ENCODE measurements at places on chromosomes 13 and 19.

DNA sequence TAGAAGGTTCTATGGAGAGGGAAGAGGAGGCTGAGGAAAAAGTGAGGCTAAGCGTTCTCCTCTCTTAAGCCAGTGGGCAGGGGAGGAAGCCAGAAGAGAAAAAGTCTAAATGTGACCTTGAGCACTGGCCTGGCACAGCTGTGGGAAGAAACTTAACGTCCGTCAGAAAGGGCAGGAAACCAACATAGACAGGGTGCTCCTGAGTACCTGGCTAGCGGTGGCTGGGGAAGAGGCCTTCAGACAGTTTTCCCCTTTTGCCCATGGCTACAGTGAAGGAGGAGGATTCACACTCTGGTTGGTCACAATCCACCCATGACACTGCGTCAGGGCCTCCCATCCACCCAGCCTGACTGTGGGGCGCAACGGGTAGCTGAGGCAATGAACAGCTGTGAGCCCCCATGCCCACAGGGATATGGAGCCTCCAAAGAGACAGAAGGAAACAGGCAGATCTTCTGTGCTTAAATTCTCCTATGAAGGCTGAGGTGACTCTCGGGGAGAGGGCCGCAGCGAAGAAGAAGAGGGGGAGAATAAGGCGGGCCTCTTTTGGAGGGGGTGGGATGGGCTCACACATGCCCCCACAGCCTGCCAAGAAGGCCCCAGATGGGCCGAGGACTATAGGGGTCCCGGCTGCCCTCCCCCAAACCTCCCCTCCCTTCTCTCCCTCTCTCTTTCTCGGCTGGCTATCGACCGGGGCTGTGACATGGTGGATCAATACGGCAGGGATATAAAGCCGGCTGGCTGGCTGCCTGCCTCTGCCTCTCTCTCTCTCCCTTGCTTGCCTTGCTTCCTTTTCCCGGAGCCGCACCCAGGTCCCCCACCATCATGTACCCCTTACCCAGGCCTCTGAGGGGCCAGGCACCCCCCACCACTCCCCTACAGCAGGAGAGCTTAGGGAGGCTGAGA lies 19.8 kb upstream of the POU2F2 start:
- DNase-seq, result no peak

GRCh38 chr13:94617389-94618000 lies 15.8 kb downstream of the GPR180 start:
- DNase-seq, result no peak

- DNase-seq, result no peak
These were observed 14.4 kb upstream of the ANKRD10 start for GRCh38 chr13:110929104-110929777.

- DNase-seq, result no peak
These were observed 34.9 kb upstream of the TPP2 start for GRCh38 chr13:102561933-102562332.

DNA sequence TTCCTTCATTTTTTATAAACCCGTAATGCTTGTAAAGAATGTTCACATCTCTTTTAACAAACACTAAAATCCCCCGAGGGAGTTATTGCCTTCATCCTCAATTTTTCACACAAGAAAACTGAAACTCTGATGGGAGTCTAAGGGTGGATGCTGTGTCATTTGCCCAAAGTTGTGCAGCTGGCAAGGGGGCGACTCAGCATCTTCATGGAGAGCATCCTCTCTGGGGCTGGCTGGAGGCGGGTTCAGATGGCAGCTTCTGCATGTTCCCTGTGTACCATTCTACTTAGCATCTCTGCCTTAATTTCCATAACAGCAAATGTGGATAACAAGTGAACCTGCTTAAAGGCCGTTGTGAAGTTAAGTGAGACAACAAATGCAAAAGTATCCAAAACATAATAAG lies 256.4 kb downstream of the IRS2 start:
- no peak for DNase-seq

DNA sequence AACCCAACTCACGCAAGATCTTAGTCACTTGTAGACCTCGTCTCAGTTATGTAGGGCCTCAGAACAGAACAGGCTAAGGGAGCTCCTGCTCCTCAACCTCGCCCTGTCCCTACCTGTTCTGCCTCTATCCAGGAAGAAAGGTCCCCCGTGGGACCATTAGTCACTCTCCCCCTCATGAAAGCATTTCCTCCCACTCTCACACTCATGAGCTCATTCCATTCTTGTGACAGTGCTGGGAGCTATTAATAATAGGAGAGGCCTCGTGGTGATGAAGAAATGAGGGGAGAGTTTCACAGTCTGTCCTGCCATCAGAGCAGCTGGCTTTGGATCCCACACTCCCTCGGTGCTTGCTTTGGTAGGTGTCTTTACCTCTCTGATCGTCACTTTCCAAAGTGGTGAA lies 10.2 kb downstream of the PPP2R1A start:
- no peak for DNase-seq

DNA sequence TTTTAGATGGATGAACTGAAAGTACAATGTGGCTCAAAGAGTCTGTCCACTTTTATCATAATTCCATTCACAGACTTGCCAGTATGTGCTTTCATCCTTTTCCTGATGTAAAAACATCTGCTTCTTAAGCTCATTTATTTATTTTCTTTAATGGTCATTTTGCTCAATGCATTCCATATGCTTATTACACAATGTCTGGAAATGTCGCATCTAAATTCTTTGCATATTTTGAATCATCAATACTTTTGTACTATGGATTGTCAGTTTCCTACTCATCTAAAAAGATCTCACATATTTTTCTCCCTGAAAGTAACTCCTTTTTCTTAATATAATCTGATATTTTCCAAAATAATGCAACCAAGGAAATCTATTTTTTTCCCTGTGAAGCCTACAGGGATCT lies 1315.8 kb downstream of the EFNB2 start:
- no peak for DNase-seq

GRCh38 chr13:106498158-106498557 lies 37.3 kb downstream of the EFNB2 start:
- DNase-seq, result no peak

DNA sequence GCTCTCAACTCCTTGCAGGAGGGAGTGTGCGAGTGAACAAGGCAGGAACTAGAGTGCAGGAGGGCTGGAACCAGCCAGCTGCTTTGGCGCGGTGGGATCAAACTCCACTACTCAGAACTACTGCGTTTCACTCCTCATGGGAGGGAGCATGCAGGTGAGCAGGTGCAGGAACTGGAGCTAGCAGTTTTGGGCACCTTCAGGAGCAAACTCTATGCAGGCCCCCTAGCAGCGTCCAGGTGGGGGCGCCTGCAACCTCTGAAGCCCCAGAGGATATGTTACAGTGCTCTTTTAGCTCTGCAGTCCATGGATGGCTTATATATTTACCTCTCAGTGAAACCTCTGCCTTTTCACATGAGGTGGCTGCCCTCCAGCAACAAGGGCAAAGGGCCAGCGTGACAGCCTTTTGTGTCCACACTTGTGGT lies 1303.4 kb downstream of the PCDH9 start:
- DNase-seq, result no peak

DNA sequence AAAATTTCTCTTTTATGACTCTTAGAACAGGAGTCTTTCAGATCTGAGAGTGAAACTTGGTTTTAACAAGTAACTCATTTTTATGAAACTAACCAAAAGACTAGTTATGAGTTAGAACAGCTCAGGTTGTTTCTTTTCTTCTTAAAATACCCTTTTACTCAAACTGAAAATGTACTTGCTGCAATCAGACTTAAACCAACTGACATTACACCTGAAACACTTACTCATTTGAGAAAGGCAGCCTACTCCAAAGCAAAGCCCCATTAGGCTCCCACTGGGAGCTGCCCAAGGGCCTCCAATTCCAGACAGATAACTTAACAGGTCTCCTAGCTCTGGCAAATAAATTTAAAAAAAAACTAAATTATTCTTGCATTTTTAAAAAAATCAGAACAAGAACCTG lies 3.6 kb downstream of the FOXO1 start:
- no peak for DNase-seq

DNA sequence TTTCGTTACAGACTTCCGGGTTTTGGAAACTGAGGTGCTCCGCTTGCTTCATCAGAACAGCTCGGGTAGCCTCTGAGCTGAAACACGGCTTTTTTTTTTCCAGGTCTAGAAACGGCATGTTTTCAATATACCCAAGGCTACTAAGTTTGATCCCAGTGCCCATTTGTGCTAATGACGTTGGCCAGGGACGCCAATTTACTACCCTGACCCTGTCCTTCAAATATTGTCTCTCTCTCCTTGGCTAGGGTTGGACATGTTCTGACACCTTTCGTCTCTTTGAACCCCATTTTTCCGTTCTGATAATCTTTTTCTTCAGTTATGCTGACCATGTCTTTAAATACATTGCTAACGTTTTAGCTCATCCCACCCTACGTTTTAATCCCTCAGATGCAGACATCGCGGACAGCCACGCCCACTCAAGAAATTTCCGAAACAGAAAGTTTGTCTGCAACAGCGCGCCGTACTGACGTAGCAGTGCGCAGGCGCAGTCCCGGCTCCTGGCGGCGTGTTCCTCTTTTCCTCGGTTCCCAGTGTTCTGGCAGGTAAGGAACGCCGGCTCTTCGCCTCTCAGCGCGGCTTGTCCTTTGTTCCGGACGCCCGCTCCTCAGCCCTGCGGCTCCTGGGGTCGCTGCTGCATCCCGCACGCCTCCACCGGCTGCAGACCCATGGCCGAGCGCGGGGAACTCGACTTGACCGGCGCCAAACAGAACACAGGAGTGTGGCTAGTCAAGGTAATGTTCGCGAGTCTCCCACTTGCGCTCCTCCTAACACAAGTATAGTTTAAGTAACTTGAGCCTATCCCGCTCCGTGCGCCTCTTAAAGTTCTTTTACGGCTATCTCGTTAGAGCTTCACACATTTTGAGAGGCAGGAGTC lies at the start of gene GTF2F2:
TSS of gene GTF2F2 (plus strand) at position 520 of the 874 bp plus-strand sequence. CDS start at position 666, 146 bp downstream.
- DNase-seq, result peak; percentile 39

DNA sequence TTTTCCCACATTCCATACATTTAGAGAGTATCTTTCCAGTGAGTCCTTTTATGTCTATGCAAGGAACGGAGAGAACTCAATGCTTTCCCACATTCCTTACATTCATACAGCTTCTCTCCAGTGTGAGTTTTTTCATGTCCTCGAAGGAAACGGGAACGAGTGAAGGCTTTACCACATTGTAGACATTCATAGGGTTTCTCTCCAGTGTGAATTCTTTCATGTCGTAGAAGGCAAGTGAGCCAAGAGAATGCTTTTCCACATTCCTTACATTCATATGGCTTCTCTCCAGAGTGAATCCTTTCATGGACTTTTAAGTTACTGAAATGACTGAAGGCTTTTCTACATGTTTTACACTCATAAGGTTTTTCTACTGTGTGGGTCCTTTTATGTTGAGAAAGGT lies 17.1 kb downstream of the ZNF823 start:
- DNase-seq, result no peak

GRCh38 chr13:30580852-30581502 lies 36.7 kb upstream of the USPL1 start:
- DNase-seq, result no peak

DNA sequence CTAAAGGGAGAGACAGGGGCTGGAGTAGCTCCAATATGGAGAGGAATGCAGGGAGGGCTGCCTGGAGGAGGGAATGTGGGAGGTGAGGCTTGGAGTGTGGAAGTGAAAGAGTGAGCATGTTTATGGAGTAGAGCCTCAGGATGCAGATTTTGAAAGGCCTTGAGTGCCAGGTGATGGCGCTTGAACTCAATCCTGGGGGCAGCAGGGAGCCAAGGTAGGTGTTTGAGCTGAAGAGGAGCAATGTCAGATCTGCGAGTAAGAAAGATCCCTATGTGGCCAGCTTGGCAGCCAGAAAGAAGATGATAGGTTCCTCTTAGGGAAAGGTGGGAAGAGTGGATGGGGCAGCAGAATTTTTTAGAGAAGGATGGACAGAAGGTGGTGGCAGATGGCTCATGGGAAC lies 40.3 kb downstream of the CYP4F22 start:
- DNase-seq, result no peak

DNA sequence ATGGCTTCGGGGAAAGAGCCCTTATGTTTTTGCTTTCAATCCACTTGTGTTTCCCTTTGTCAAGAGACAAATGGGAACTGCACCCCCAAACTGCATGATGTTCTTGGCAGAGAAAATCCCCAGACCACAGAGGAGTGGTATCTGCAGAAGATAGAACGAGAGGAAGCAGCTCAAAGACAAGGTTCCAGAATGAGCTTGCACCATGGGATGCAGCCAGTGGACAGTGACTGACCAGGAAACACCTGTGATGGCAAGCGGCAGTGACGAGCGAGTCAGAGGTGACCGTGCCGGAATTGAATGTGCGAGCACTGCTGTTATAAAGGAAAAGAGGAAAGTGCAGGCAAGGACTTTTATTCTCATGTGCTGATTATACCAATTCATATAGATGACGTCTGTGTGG lies 46.3 kb downstream of the IRS2 start:
- no peak for DNase-seq

- DNase-seq, result no peak
These were observed 660.4 kb downstream of the SLITRK1 start for GRCh38 chr13:83221813-83222241.

- DNase-seq, result no peak
These were observed 109.6 kb downstream of the TEX26 start for GRCh38 chr13:31042049-31042448.

- DNase-seq, result no peak
These were observed 4.4 kb upstream of the SBK3 start for GRCh38 chr19:55549500-55550320.

DNA sequence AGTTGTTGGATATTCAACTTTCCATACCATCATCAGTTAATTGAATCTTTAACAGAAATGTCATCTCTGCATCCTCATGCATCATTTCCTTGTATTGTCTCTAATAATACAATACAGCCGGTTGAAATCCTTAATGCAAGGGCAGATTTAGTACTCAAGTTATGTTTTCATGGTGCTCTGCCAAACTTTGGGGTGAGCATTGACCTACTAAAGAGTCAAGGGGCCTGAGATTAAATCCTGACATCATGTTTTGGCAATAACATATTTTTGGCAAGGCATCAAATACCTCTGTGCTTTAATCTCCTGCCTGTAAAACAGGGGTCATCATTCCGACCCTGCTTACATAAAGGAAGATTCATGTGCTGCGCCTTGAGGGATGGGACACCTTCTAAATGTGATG lies 42.7 kb upstream of the ABCC4 start:
- no peak for DNase-seq

GRCh38 chr13:40803316-40803715 lies 13.9 kb downstream of the SLC25A15 start:
- no peak for DNase-seq

DNA sequence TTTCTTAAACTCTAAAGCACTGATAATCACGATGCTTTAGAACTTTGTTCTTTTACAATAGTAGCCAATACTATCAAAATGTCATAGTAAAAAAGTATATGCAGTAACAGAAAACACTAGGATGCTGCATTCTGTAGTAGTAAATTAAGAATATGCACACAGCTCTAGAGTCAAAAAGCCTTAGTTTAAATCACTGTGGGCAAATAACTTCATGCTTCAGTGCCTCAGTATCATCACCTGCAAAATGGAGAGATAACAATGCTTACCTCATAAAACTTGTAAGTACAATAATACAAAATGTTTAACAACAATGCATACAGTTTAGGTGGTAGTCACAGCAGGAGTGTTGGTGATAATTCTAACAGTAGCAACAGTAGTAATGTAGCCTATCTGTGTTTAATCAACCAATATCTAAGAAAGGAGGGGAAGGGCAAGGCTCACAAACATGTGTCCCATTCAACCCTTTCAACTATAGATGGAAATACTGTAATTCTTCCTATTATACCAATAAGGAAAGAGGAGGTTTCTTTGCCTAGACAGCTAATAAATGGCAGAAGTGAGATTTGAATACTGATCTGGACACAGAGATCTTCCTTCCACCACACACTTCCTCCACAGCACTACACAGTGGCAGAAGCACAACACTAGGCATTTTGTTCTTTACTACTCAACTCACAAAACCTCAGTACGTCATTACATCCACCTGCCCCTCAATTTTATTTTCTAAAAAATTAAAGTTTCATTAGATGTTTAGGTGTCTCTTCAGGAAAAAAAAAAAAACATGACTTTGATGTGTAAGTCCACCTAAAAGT lies 4.6 kb downstream of the RBM26 start:
- no peak for DNase-seq

Measured in NCI-H1105 (cell line).